ENCODE measurements at places on chromosomes 16 and 17.

DNA sequence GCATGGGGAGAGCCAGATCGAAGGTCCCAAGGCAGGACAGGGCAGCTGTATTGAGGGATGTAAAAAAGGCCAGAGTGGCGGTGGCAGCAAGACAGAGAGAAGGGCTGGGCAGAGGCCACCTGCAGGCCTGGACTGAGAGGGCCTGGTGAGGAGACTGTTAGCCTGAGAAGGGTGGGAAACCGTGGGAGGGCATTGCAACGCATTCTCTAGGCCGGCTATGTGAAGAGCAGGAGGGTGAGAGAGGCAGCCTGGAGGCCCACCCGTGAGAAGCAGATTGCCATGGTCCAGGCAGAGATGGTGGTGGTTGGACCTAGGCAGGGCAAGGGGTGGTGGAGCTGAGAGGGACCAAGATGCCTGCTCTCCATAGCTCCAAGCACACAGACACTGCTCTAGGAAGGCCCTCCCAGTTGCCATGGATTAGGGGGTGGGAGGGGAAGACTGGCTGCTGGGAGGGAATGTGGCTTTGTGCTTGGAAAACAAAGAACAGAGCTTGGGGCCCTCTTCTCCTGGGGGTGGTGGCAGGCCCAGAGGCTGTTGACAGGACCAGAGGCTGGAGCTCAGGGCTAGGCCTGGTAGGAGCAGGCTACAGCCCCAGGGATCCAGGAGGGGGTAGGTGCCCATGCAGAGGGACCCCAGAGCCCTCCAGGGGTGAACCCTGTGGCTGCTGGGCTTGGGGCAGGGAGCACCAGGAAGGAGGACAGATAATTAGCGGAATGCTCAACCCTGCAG is 12.4 kb upstream of the TCAP start:
- no peak for DNase-seq

GRCh38 chr16:3234543-3234856 is 458 bp downstream of the ZNF200 start:
- DNase-seq = no peak

- no peak for DNase-seq
Measured at GRCh38 chr17:78844301-78845005, 3.8 kb upstream of the USP36 start.

- no peak for DNase-seq
Measured at GRCh38 chr16:57252148-57252721, 7.2 kb downstream of the ARL2BP start.

- DNase-seq = no peak
Measured at GRCh38 chr17:78387977-78388941, 9.8 kb downstream of the PGS1 start.

DNA sequence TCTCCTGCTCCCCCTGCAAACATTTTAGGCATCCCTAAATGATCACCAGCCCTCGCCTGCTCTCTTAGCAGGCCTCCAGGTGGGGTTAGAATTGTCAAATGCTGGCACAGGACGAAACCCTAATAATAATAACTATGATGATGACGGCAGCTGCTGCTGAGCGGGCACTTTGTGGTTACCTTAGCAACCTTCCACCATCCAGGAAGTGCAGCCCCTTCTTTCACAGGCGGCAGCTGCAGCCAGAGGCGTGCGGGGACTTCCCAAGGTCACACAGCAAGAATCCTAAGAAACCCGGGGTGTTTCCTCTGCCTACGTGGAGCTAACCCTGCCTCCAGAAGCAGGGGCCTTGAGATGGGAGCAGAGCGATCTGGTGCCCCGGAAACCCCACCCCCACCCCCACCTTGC is 22.4 kb upstream of the EIF1 start:
- DNase-seq = peak; percentile 41

- DNase-seq = no peak
Measured at GRCh38 chr16:11510178-11510973, 76.3 kb downstream of the LITAF start.

GRCh38 chr16:1887711-1888354 is 15.9 kb upstream of the MEIOB start:
- DNase-seq = no peak

DNA sequence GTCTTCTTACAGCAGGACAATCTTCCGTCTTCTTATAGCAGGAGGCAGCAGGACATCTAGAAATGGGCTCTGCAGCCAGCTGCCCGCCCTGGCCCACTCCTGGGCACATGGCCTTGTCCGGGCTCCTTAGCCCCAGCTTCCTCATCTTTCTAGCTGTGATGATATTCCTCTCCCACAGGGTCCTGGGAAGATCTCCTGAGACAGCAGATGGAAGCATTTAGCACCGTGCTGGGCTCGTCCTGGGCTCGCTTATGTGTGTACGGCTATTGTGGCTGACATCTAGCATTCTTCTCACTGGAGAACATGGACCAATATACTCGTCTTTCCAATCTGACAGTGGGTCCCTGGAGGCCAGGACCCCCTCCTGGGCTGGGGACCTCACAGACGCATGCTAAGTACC is 48.5 kb downstream of the TIMM22 start:
- DNase-seq = no peak

GRCh38 chr16:67311607-67312488 is 14.7 kb downstream of the KCTD19 start:
- DNase-seq = peak; percentile 25

DNA sequence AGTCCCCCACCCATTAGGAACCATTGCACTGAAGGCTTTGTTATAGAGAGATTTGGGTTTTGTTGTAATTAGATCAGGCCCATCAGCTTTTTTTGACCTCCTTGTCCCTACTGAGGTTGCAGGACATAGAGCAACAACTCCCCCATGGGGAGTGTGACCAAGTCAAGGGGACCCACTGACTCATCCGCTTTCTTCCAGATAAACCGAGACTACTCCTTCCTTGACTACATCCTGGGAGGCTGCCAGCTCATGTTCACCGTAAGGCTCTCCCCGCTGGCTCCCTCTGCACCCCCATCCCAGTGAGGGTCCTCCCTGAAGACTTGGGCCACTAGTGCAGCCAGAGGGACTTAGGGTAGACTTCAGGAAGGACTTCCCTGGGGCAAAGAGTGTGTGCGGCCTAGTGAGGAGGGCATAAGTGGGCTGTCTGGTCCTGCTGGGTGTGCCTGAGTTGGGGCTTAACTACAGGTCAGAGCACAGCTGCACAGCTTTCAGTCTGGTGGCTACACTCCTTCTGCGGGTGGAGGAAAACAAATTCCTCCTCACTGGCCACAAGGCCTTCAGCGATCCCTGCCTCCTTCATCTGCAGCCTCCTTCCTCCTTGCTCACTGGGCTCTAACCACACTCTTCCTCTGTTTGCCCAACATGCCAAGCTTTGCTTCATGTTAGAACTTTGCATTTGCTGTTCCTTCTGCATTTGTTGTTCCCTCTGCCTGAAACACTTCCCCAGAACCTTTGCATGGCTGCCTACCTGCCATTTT is 31.0 kb downstream of the CPNE2 start:
- no peak for DNase-seq

GRCh38 chr16:19687279-19687678 is 30.7 kb downstream of the KNOP1 start:
- no peak for DNase-seq

DNA sequence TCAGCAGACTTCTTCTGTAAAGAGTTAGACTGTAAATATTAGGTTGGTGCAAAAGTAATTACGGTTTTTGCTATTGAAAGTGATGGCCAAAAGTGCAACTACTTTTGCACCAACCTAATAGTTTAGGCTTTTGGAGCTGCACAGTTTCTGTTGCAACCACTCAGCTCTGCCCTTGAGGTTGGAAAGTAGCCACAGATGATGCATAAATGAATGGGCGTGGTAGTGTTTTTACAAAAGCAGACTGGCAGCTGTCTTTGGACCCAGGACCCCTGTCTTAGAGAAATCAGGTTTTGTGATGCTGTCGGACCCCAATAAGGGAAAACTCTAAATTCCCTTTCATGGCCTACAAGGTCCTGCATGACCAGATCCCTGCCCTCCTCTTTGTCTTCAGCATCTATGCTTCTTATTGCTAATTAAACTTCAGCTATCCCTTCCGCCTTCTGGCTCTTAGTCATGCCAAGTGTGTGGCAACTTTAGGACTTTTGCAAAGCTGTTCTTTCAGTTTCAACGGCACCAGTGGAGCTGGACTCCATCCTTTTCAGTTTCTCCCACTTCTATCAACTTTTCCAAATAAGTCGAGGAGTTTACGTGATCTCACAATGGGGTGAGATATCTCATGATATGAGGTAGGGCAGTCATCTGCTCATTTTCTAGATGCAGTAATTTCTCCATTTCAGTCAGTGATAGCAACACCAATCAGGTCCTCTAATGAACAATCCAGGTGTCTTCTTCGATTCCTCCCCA is 232.3 kb downstream of the XYLT1 start:
- no peak for DNase-seq

- no peak for DNase-seq
Measured at GRCh38 chr17:57257895-57258851, 1.9 kb downstream of the MSI2 start.

DNA sequence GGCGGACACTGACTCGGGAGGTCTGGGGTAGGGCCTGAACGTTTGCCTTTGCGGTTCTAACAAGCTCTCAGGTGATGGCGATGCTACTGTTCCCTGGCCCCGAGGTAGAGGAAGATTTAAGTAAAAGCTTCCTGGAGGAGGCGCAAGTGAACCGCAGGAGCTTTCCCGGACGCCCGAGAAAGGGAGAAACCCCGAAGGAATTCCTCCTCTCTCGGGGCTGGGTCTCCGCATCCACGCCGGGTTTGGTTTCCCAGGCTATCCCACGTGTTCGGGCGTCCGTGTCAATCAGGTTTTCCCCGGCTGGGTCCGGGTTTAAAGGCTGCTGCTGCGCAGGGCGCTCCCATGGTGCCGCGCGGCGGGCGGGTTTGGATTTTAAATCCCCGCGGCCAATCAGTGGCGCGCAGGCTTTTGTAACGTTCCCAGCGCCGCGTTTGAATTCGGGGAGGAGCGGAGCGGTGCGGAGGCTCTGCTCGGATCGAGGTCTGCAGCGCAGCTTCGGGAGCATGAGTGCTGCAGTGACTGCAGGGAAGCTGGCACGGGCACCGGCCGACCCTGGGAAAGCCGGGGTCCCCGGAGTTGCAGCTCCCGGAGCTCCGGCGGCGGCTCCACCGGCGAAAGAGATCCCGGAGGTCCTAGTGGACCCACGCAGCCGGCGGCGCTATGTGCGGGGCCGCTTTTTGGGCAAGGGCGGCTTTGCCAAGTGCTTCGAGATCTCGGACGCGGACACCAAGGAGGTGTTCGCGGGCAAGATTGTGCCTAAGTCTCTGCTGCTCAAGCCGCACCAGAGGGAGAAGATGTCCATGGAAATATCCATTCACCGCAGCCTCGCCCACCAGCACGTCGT is at the start of gene PLK1:
Gene PLK1, plus strand, starts transcription at position 460 of the 844 bp plus-strand sequence. Its CDS starts 44 bp downstream, at position 504.
- DNase-seq = peak; percentile 48

- no peak for DNase-seq
Measured at GRCh38 chr17:163514-164098, 17.8 kb downstream of the DOC2B start.

DNA sequence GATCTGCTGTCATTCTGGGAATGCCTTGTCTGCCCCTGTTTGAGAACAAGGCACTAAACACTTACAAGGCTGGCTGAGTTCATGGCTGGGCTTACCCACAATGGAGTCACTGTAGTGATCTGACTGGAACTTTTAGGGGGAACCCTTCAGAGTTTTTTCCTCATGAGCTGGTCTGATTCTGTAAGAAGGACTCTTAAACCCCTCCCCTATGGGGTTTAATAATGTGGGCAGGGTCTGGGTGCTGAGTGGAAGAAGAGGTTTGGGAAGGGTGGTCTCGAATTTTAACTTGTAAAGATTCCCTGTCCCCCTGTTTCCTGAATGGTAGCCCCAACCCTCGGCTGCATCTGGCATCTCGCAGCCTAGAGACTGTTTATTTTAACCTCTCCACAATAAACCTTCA is 30.6 kb downstream of the OSBPL7 start:
- DNase-seq = no peak

DNA sequence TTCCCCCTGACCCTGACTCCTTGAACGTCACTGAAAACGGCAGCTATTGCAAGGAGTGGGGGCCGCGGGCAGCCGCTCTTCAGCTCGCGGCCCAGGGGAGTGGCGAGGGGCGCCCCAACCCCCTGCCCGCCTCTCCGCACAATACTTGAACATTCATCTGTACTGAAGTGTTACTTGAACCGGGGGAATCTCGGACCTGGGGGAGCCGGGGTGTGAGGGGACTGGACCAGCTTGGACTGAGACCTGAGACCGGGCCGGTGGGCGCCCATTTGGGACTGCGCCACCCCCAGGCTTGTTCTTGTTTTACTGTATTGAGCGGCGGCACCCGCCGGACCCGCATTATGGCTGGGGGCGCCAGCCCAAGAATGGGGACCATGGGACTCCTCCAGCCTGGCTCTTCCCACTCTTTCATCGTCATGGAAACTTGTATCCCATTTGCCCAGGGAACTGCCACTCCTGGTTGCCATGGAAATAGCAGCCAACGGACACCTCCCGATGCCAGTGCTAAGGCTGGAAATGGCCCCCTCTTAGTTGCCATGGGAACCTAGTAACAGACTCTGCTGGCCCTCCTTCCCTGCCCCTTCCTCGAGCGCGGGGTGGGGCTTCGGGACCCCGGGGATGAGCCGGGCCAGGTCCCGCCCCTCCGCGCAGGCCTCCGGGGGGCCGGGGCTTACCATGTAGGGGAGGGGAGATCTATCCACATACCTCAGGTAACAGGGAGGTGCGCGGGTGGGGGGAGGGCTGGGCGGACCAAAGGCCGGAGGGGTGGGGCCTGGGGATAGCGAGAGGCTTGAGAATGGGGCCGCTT is 805 bp upstream of the ORAI3 start:
- DNase-seq = no peak

GRCh38 chr16:17757808-17758207 is 287.0 kb upstream of the XYLT1 start:
- no peak for DNase-seq

GRCh38 chr17:83155128-83156121 is 76.0 kb downstream of the METRNL start:
- no peak for DNase-seq

DNA sequence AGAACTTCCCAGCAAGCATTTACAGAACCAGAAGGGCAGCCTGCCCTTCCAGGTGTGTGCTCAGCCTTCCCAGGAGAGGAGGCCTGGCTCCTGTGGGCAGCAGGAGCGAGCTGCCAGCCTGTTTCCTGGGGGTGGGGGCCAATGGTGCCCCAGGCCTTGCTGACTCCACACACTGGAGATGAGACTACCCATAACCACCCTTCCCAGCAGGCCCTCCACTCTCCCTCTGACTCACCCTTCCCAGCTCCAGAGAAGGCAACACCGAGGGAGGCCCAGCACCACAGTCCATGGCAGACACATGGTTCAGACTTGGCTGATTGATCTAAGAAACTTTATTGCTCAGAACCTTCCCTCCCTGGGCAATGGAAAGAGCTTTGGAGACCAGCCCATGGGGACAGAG is 1.8 kb upstream of the PRSS53 start:
- no peak for DNase-seq

DNA sequence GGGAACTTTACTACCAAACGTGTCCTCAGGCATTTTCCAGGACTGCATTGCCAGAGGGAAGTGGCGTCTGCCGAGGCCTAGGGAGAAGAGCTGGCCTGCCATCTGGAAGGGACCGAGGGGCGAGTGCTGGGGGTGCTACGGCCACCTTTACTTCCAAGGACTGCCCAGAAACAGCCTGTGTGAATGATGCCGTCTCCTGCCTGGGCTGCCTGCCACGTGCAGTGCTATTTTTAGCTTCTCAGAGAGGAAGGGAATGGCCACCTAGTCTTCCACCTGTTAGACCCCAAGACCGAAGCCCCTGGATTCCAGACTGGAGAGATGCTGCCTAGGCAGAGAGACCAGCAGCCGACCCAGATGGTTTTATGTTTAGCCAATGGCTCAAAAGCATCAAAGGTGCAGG is 57.2 kb downstream of the VAC14 start:
- no peak for DNase-seq

GRCh38 chr17:4858882-4859260 is 25.7 kb downstream of the MINK1 start:
- no peak for DNase-seq

GRCh38 chr17:42918902-42919521 is 18.4 kb downstream of the G6PC1 start:
- no peak for DNase-seq

Measured in stimulated activated CD8-positive, alpha-beta memory T cell treated with anti-CD3 and anti-CD28 coated beads, Interleukin-12 subunit alpha, Interleukin-12 subunit beta, amount 100 ng/mL, for 4 hours (primary cell).